Keratinocyte (primary cell): ENCODE measurements at places on chromosomes 16 and 17.

DNA sequence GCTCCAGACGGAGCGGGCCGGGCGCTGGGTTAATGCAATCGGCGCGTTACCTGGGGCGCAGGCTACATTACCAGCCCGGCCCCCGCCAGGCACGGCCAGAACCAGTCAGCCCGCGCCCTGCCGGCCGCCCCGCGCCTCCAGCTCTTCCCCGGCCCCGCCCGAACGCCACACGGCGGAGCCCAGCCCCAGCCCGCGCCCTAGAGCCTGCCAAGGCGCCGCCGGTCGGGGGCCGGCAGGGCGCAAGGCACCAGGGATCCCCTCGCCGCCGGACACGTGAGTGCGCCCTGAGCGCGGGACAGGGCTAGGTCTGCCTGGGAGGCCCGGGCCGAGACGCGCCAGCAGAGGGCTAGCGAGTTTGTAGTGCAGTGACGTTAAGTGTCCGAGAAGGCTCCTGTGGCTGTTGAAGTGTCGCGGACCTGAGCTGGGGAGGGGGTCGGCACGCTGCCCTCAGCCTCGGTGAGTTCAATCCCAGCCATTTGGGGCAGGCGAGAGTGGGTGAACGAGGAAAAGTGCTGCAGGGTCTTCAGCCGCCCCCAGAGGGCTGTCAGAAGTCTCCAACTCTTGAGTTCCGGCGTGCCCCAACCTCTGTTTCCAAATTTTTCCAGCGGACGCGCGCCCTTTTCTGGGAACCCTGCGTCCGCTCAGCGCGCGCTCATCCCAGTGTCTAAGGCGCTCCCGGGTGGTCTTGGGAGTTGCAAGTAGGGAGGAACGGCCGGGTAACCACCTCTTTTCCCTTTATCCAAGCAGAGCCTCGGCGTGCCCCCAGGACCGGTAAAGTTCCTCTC lies at the start of gene SLC6A2:
SLC6A2 (plus strand) TSS at position 92 of the 785 bp plus-strand sequence. CDS start 707 bp downstream, outside the sequence.
- peaks cover 18% of the 10 kb centered on the region for H3K4me1 ChIP-seq
- peak within 1 kb of the TSS; percentile 40 for H3K4me3 ChIP-seq
- DNase-seq, result no peak
- H3K36me3 ChIP-seq, result no peaks in the 10 kb centered on the region
- H3K27me3 ChIP-seq, result peaks cover 61% of the 10 kb centered on the region

DNA sequence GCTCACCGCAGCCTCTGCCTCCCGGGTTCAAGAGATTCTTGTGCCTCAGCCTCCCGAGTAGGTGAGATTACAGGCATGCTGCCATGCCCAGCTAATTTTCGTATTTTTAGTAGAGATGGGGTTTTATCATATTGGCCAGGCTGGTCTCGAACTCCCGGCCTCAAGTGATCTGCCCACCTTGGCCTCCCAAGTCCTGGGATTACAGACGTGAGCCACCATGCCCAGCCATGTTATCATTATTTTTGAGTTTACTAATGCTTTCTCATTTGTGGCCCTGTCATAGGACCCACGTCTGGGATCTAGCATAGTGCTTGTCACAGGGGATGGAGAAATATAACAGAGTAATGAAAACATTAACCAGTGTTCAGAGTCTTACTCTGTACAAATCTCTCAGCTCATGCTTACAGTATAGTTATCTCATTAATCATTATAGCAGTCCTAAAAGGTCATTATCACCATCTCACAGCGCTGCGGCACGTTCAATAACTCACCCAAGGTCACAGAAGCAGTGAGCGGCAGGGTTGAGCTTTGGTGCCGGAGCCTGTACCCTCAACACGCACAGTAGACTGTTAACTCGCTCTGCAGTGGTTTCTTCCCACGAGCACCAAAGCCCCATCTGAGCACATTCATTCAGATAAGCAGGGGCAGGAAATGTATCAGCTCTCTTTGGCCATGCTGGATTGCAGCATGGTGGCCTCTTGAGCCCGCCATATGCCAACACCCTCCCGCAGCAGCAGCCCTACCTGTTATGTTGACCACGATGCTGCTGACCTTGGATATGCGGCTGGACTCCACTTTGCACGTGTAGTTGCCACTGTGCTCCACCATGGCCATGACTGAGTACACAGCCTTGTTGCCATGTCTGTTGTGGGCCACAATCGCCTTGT lies 21.4 kb downstream of the PECAM1 start:
- no peak overlapping the region for H3K4me3 ChIP-seq
- no peak for DNase-seq
- no peaks in the 10 kb centered on the region for H3K4me1 ChIP-seq
- no peaks in the 10 kb centered on the region for H3K36me3 ChIP-seq

GRCh38 chr16:78552716-78553115 lies 453.3 kb downstream of the WWOX start:
- no peak overlapping the region for H3K4me3 ChIP-seq
- no peak for DNase-seq
- no peak overlapping the region for H3K27ac ChIP-seq
- H3K27me3 ChIP-seq, result no peaks in the 10 kb centered on the region
- H3K4me1 ChIP-seq, result no peaks in the 10 kb centered on the region
- no peaks in the 10 kb centered on the region for H3K36me3 ChIP-seq

- H3K27me3 ChIP-seq, result no peaks in the 10 kb centered on the region
- no peak overlapping the region for H3K4me3 ChIP-seq
- H3K4me1 ChIP-seq, result peaks cover 14% of the 10 kb centered on the region
- no peaks in the 10 kb centered on the region for H3K36me3 ChIP-seq
Observed at GRCh38 chr17:81992306-81993102, 15.1 kb downstream of the ASPSCR1 start.

DNA sequence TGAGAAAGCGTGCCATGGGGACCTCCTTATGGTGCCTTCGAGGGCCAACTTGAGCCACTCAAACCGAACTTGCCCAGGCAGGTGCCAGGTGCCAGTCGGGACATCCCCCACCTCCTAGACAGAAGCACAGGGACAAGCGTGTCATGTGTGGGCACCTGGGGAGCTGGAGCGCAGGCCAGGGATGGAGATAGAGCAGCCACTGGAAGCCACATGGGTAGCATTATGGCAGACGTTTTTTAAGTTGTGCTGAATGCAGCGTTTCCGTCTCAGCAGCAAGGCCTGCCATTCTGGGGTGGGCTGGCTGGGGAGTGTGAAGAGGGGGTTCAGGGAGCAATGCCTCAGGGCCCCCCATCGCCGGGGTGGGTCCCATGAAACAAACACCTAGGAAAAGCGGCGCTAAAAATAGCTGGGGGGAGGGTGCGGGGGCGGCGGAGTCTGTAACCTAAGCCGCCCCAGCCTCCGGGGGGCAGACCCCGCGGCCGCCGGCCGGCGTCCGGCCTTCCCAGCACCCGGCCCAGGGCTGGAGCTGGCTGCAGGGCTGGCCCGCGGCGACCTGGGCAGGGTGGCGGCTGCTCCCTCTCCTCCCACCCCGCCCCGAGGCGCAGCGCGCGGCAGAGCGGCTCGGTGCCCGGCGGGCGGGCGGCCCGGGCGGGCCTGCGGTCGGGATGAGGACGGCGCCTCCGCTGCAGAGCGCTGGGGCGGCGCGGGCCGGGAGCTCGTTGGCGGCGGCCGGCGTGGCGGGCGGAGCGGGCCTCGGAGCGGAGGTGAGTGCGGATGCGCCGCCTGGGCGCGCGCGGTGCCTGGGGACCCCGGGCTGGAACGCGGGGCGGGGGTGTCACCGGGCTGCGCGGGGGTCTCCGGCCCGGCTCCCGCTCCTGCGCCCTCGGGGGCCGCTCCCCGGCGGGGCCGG lies at the start of gene ZNF469:
ZNF469 (plus strand) TSS at position 469 of the 910 bp plus-strand sequence. CDS start 44,512 bp downstream, outside the sequence.
- no peak within 1 kb of the TSS for H3K27ac ChIP-seq
- H3K4me1 ChIP-seq, result no peaks in the 10 kb centered on the region
- no peak for DNase-seq
- H3K4me3 ChIP-seq, result no peak within 1 kb of the TSS
